AG20443 (cell line): ENCODE measurements at places on chromosomes 2 and 18.

- no peak for DNase-seq
Measured at GRCh38 chr18:76972241-76972640, 149.9 kb downstream of the ZNF236 start.

DNA sequence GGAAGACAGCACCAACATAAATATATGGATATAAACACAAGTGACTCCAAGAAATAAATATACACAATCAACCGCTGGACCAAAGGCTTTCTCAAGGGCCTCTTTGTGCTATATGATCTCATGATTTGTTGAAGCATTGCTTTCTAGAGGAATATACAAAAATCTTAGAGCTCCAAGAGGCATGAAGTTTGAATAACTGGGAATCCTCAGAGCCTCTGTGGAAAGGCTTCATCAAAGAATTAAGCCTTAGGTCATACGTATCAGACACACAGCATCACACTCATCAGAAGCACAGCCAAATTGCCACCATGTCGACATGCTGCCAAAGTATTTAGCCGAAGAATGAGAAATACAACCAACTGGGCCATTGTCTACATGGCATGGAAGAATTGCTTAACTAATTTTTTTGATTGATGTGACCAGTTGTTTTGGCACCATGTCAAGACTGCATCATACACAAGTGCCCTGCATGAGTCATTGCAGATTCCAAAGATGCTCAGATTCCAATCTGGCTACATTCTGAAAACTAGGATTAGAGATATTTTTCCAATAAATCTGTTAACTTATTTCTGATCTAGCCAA, 860.6 kb upstream of the ZEB2 start:
- DNase-seq, result peak; percentile 42

DNA sequence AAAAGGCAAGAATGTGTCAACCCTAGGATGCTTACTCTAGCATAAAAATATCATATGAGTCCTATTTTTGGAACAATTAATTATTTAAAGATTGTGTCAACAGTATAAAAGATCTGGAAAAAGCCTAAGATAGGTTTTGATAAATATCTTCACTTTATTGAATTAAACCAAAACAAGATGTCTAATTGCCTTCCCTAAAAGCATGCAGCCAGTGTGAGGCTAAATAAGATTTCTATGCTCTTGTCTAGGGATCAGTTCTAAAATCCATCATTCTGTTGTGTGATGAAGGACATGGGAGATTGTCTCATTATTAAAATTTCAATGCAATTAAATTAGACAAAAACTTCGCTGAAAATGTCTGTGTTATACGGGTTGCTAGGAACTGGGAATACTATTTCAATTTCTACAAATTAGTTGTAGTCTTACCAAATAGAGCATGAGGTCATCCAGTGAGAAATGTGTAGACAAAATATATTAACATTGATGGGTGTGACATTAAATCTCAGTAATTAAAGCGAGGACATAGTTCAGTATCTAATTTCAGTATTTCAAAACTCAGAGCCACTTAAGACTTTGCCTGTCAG, 535.6 kb upstream of the FSIP2 start:
- DNase-seq, result no peak

DNA sequence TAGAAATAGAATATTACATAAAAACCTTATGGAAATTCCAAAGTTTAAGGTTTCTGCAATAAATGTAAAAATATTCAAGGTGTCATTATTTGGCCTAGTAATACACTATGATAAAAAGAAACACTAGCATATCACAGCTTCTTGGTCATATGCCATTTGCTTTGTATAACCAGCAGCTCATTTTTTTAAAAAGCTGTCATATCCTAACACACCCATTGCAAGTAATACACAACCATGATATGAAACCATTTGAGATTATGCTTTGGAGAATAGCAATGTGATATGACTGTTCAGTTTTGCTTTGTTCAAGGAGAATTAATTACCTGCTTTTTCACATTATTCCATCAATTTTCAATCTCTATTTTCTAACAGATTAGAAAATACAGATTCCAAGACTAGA, 149.0 kb downstream of the IKZF2 start:
- no peak for DNase-seq

DNA sequence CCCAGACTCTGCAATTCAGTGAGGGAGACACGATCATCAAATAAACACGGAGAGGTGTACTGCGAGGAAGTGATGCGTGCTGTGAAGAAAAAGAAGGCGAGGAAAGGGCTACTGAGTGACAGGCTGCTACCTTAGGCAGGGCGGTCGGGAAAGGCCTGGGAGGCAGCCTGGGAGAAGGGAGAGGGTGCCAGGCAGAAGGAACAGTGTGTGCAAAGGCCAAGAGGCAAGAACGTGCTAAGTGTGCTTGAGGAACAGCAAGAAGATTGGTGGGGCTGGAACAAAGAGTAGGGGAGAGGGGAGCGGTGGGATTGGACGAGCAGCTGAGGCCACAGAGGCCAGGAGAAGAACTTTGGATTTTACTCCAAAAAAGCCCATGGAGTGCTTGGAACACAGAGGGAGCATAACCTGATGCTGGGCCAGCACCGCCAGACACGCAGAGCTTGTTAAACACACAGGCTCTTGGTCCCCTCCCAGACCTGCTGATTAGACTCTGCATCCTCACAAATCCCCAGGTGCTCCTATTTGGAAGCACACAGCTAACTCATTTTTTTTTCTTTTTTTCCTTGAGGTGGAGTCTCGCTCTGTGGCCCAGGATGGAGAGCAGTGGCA, 30.4 kb downstream of the SERTAD2 start:
- DNase-seq, result no peak

GRCh38 chr2:120228503-120228902, 5.3 kb upstream of the TMEM185B start:
- no peak for DNase-seq

- no peak for DNase-seq
Measured at GRCh38 chr2:121291251-121291580, 6.2 kb upstream of the TFCP2L1 start.

GRCh38 chr18:37729716-37730115, 164.1 kb upstream of the CELF4 start:
- DNase-seq, result no peak

- DNase-seq, result peak; percentile 88
Measured at GRCh38 chr2:41933585-41934320, 114.1 kb upstream of the PKDCC start.

- DNase-seq, result peak; percentile 100
Measured at GRCh38 chr2:101308432-101309210, at the start of gene RNF149. Gene RNF149, minus strand, starts transcription at chr2:101308701. Its CDS starts 113 bp downstream, at chr2:101308588.

GRCh38 chr18:29560270-29560669, 1383.3 kb upstream of the CDH2 start:
- DNase-seq, result no peak

GRCh38 chr2:150686391-150686790, 198.9 kb upstream of the RND3 start:
- no peak for DNase-seq

DNA sequence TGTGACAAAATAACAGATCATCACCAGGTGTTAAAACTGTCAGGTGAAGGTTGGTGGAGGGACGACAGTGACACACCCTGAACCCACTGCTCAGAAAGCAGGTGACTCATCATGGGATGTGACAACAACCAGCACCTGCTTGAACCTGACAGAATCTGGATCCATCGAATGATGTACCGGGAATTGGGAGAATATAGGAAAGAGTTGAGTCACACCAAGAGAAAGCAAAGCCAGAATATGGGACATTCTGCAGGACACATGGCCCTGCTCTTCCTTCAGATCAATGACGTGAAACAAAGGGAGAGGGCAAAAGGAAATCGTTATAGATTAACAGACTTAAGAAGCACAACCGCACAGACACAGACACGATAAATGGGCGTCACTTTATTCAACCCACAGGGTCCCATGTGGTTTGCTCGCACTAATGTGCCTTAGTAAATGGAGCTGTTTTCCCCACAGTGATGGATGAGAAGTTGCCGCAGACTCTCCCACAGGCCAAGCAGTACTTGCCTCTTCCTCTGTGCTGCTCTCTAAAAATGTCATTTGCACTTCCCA, 100.1 kb downstream of the CRACDL start:
- DNase-seq, result peak; percentile 3

- no peak for DNase-seq
Measured at GRCh38 chr2:58767828-58768714, 526.9 kb upstream of the FANCL start.

GRCh38 chr18:77208964-77209363, 40.7 kb upstream of the GALR1 start:
- DNase-seq, result no peak

DNA sequence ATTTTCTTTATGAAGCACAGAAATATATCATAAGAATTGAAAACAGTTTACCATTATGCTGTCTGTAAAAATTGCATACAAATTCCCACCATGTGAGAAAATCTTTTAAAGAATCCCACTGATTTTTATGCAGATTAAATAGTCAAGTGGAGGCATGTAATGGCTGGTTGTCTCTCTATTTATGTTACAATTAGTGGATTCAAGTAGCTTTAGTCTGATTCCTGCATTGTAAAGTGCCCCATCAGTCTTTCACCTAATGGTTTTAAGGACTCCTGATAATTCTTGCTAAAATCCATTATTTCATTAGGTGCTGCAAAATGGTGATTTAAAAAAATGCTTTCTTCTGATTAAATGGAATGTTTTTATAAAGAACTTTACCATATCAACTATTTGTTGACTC, 148.4 kb upstream of the MYO3B start:
- no peak for DNase-seq

GRCh38 chr18:39460136-39460535, 1894.5 kb upstream of the CELF4 start:
- no peak for DNase-seq

GRCh38 chr2:120241684-120242083, 11.0 kb upstream of the RALB start:
- no peak for DNase-seq
